ENCODE measurements at places on chromosomes 7 and 10. TPM values are rescaled to one million over a fixed set of nuclear protein-coding genes. Genes with fewer than 3 reads are reported as not detected.

GRCh38 chr10:117431160-117431559 is 55.9 kb upstream of the PDZD8 start:
- DNase-seq: no peak

GRCh38 chr10:34710391-34710751 is 104.7 kb downstream of the PARD3 start:
- DNase-seq: peak; percentile 41

- DNase-seq: no peak
These were observed 94.6 kb downstream of the FGFR2 start for GRCh38 chr10:121503587-121504051.

- DNase-seq: no peak
These were observed 66.1 kb upstream of the AGBL3 start for GRCh38 chr7:134920026-134920753.

DNA sequence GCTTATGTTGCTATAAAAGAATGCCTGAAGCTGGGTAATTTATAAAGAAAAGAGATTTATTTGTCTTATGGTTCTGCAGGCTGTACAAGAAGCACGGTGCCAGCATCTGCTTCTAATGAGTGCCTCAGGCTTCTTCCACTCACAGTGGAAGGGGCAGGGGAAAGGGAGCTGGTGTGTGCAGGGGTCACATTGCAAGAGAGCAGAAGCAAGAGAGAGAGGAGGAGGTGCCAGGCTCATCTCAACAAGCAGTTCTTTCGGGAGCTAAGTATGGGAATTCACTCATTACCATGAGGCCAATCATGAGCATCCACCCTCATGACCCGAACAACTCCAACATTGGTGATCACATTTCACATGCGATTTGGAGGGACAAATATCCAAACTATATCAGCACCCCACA is 17.2 kb upstream of the SLK start:
- no peak for DNase-seq

DNA sequence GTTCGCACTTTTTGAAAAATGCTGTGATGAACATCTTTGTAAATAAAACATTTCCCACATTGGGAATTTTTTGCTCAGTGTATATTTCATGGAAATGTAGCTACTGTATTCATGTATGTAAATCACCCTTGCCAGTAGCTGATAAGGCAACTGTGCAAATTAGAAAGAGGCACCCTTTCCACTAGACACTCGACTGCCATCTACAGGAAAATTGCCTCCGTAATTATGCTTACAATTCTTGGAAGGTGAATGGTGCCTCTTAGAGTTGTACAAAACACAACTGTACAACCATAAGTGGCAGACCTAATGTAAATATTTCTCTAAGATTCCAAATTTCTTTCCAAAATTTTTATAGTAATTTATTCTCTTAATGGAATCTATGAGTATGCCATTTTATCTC is 491.7 kb downstream of the CCSER2 start:
- DNase-seq: no peak

- no peak for DNase-seq
These were observed 3.3 kb upstream of the NPTX2 start for GRCh38 chr7:98613601-98614425.

GRCh38 chr7:108073305-108074070 is 56.7 kb downstream of the LAMB4 start:
- DNase-seq: no peak

DNA sequence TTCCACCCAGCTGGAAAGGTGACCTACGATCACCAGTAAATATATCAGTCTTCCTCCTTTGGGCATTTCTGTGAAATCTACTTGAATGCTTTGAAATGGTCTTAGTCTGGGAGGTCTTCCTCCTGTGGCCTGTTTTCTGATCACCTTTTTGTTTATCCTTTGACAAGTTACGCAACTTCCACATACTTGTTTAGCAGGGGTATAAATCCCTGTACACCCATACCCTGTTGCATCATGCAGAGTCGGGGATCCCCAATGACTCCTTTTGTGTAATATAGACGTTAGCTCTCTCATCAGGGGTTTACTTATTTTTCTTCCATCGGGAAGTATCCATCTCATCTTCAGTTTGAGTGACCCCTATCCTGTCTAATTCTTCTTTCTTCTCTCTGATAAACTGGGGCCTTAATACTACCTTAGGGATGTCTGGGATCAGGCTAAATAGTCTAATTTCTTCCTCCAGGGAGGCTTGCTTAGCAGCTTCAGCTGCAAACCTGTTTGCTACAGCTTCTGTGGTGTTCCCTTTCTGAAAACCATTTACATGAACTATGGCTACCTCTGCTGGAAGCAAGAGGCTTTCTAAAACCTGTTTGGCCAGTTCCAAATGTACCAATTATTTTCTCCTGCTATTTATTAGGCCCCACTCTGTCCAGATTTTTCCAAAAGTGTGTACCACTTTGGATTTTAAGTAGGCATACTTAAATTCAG is 25.8 kb downstream of the MAPK8 start:
- no peak for DNase-seq

The COMMD3 gene
- total RNA-seq: 30.1 TPM

The SVOPL gene
- total RNA-seq: 0.15 TPM

GRCh38 chr7:55246171-55246570 is 119.0 kb upstream of the LANCL2 start:
- DNase-seq: no peak

- DNase-seq: no peak
These were observed 48.2 kb upstream of the LAMB4 start for GRCh38 chr7:108178398-108178797.

- no peak for DNase-seq
These were observed 5.3 kb downstream of the CYP26C1 start for GRCh38 chr10:93065675-93066543.

DNA sequence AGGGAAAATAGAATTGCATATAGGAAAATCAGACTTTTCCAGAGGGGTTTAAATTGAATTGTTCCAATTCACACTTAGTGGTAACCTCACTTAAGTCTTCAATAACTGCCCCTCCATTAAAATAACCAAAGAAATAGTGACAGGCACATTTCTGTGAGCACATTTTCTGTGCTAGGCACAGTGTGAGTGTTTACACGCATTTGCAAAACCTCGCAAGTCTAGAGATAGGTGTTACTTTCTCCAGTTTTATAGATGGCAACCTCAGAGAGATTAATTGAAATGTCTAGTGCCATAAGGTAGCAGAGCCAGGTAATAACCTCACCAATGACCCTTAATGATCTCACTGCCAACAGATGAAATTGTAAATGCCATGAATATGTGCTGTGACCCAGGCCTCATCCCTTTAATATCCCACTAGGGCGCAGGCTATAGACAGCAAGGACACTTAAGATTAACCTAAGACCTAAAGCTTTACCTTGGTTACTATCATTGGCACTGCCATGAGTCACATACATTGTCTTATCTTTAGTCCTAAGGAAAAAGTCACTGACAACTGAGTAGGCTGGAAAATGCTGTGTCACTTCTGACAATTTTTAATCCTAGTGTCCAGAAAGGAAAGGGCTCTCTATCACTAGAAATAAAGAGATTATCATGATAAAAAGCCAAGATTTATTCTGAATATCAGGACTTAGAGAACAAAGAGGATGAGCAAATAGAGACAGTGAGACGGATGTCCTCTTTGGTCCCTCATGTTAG is 187.8 kb downstream of the PPP1R17 start:
- no peak for DNase-seq

GRCh38 chr7:111528331-111528730 is 34.0 kb downstream of the IMMP2L start:
- DNase-seq: no peak

DNA sequence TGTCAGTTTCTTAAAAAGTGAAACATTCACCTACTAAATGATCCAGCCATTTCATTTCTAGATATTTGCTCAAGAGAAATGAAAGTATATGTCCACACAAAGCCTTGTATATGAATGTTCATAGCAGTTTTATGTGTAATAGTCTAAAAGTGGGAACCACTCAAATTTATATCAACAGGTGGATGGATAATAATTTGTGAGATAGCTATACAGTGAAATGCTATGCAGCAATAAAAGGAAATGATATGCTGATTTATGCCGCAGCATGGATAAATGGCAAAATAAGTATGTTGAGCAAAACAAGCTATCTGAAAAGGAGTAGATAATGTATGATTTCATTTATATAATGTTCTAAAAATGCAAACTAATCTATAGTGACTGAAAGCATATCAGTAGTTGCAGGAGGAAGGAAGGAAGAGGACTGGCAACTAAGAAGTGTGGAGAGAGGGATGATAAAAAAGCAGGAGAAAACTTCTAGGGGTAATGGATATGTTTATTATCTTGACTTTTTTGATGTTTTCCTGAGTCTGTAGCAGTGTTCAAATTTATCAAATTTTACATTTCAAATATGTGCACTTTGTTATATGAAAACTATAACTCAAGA is 80.6 kb downstream of the ABCB5 start:
- DNase-seq: no peak

DNA sequence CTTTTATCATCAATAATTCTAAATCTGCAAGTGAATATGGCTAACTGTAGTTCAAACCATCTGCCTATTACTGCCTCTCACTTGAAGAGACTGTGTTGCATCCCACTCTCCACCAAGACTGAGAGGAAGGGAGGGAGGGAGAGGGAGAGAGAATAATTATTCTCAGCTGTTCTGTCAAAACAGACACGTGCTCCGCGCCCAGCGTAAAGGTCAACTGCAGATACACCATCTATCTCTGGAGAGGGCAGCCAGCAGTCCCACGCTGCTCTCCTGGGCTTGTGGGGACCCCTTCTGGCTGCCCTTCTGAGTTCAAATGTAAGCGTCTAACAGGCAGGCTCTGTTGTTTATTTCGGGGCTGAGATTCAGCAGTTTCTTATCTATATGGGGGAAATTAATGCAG is 625.5 kb upstream of the GALNT17 start:
- DNase-seq: no peak

- no peak for DNase-seq
These were observed 175.2 kb upstream of the TCF7L2 start for GRCh38 chr10:112774798-112775197.

DNA sequence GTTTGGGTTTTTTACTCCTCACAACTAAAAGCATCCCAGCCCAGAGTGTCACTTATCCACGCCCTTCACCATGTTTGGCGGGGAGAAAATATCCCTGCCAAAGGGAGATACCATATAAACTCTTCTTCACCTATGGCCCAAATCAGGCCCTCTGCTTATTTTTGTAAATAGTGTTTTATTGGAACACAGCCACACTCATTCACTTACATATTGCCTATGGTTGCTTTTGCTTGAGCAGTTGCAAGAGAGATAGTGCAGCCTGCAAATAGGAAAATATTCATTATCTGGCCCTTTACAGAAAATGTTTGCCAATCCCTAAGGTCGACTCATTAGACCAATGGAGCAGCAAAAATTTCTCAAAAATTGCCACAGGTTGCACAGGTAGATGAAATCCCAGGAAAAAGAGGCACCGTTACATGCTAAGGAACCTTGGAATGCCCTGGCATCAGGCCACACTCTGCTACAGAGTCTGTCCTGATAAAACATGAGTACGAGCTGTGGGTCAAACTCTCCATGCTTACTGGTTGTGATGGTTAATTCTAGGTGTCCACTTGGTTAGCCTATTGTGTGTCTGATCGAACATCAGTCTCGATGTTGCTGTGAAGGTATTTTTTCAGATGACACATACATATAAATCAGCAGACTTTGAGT is 7.9 kb upstream of the RASSF4 start:
- no peak for DNase-seq

- no peak for DNase-seq
These were observed 69.7 kb upstream of the EGR2 start for GRCh38 chr10:62885684-62886461.

DNA sequence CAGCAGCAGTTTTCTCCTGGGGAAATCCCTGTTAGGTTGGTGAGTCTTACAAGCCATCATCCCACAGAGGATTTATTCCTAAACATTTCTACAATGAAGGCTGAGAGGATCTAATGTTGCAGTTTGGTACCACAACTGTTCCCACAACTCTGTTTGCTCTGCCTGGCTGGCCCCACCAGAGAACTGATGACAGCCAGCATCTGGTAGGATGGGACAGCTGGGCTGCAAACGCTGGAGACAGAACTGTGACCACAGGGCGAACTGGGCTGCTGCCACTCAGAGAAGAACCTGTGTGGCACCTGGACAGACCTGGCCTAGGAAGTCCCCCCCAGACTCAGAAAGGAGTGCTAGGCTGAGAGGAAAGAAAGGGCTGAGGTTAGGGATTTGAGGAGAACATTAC is 94.8 kb downstream of the CALN1 start:
- DNase-seq: no peak

The PCLO gene
- 5.9 TPM for total RNA-seq

GRCh38 chr10:91512458-91512857 is 102.3 kb downstream of the HECTD2 start:
- DNase-seq: no peak

GRCh38 chr7:47381134-47381495 is 200.8 kb downstream of the TNS3 start:
- no peak for DNase-seq

DNA sequence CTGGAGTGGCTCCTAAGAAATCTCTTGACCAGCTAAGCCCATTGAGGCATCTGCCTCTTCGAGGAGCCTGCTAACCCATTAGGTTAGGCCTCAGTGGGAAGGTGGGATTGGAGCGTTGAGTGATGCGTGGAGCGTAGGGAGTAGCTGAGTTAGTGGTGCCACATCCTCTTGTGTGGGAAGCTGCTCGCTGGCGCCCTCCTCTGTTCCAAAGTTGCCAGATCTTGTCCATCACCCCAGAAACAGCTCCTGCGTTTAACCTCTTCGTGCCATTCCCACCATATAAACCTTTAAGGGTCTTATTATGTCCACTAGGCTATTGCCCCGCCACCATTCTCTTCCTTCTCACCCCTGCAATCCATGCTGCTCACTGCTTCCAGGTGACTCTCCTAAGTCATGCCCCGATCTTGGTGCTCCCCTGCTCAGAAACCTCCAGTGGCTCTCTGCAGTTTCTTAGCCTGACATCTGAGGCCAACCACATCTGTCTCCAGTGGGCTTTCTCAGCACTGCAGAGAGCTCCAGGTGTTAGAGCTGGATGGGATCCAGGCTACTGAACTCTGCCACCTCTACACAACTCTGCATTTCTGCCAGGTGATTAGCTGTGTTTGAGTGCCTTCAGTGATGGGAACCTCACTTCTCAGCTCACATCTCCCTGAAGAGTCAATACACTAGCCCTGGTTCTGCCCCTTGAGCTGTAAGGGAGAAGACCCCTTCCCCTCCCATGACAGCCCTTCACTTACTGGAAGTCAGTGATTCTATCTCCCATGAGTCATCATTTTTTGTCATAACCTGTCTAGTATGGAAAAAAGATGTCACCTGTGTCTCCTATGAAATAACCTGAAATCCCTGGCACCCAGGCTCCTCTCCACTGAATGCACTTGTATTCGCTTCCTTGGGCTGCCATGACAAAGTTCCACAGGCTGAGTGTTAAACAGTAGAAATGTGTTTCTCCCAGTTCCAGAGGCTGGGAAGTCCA is 65.0 kb upstream of the FGFR2 start:
- DNase-seq: no peak

The FAM237B gene
- total RNA-seq: 0.15 TPM

- DNase-seq: no peak
These were observed 49.3 kb downstream of the EEPD1 start for GRCh38 chr7:36202398-36202797.

The FBXO24 gene
- not detected for total RNA-seq

The CHRM2 gene
- total RNA-seq: not detected

GRCh38 chr7:8305625-8306388 is 43.8 kb upstream of the ICA1 start:
- DNase-seq: no peak

The CUZD1 gene
- 0.98 TPM for total RNA-seq

The FEZF1 gene
- total RNA-seq: not detected

GRCh38 chr7:101556453-101556968 is 72.6 kb downstream of the MYL10 start:
- DNase-seq: no peak

The ANKRD1 gene
- not detected for total RNA-seq

GRCh38 chr10:112519133-112519761 is 72.2 kb downstream of the VTI1A start:
- no peak for DNase-seq

Measured in breast epithelium (tissue), 4 donors.